ENCODE measurements at places on chromosomes 3 and 15.

- no peak for DNase-seq
Measured at GRCh38 chr15:58473724-58474123, 41.9 kb downstream of the LIPC start.

GRCh38 chr3:44962621-44963393 is 13.2 kb downstream of the ZDHHC3 start:
- DNase-seq: no peak

DNA sequence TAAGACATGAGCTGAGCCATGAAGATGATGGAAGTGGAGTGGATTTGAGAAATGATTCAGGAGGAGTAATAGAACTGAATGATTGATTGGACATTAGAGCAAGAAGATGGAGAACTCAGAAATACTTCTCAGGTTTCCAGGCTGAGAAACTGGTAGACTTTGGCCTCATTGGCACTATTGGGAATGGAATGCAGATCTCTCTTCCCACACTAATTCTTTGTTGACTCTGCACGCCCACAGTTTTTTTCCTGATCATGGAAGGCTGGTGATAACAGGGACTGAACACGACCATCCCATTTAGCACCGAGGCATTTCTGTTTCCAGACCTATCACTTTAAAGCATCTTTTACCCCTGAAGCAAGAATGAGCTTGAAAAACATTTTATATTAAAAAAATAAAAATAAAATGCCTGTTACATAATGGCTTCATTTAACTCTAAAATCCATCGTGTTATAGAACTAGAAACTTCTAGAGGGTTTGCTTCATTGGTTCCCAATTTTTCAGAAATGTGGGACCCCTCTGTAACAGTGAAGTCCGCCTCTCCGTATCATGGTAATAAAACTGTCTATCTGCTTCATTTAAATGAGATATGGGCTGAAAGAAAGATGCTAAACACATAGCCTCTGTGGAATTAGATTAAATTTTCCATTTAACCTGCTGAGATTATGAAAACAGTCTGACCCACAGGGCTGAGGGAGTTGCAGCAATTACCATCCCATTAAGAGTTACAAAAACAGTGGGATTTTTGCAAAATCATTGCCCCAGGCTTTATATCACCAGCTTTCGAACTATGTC is 562.0 kb upstream of the CFAP20DC start:
- no peak for DNase-seq

- no peak for DNase-seq
Measured at GRCh38 chr15:88906130-88906529, 7.0 kb downstream of the MFGE8 start.

GRCh38 chr15:98802187-98802586 is 153.8 kb downstream of the IGF1R start:
- no peak for DNase-seq

- DNase-seq: no peak
Measured at GRCh38 chr15:68430471-68431036, 1.4 kb downstream of the ITGA11 start.
